ENCODE measurements at places on chromosomes 12 and 14.
A peak's percentile ranks its signal among the peaks of the same experiment; 100 is the strongest.

DNA sequence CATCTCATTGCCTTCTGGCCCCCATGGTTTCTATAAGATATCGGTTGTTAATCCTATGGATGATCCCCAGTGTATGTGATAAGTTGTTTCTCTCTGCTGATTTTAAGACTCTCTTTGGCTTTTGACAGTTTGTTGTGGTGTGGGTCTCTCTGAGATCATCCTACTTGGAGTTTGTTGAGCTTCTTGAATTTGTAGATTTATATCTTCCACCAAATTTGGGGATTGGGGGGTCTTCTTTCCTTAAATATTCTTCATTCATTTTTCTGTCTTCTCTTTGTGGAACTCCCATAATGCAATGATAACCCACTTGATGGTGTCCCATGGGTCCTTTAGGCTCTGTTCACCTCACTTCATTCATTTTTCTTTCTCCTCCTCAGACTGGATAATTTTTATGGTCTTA is 20.0 kb upstream of the BBS10 start:
- DNase-seq, result no peak

GRCh38 chr12:85036234-85036707 is at the start of the genes LRRIQ1 and TSPAN19:
Gene LRRIQ1 (plus strand): TSS chr12:85036351. CDS start chr12:85038177, 1,826 bp downstream.
Gene TSPAN19 (minus strand): TSS chr12:85036277. CDS start chr12:85029946, 6,331 bp downstream.
- DNase-seq, result peak; percentile 30

GRCh38 chr12:120865098-120865497 is 39.1 kb downstream of the SPPL3 start:
- no peak for DNase-seq

- DNase-seq, result no peak
These were observed 1.1 kb upstream of the SUSD6 start for GRCh38 chr14:69610020-69610873.

- DNase-seq, result peak; percentile 72
These were observed 178.1 kb upstream of the ALG10B start for GRCh38 chr12:38138225-38139221.

- no peak for DNase-seq
These were observed 129.7 kb downstream of the CHST11 start for GRCh38 chr12:104586351-104586919.

DNA sequence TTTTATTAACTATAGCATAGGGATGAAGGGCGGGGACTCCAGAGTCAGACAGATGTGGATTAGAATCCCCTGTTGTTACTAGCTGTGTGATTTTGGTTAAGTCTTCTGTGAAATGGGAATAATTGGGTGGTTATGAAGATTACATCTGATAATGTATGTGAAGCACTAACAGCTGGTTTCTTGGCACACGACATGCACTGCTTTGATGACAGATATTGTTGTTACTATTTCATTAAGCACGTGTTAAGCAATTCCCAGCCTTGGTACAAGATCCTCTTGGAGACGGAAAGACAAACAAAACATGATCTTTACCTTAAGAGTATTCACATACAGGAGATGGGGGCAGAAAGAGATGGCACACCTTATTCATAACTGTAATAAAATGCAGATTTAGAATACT is 7.9 kb downstream of the PPFIBP1 start:
- no peak for DNase-seq

DNA sequence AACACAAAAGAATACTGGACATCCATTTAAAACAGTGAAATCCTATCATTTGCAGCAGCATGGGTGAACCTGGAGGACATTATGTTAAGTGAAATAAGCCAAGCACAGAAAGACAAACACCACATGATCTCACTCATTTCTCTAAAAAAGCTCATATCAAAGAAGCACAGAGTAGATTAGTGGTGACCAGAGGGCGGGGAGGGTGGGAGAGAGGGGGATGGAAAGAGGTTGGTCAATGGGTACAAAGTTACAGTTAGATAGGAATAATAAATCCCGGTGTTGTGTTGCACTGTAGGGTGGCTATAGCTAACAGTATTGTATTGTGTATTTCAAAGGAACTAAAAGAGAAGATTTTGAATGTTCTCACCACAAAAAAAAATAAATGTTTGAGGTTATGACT is 52.4 kb downstream of the DUSP6 start:
- no peak for DNase-seq

- DNase-seq, result no peak
These were observed 18.6 kb downstream of the TSPAN8 start for GRCh38 chr12:71139153-71139735.

GRCh38 chr14:49863487-49864281 is 11.1 kb upstream of the NEMF start:
- no peak for DNase-seq

- DNase-seq, result no peak
These were observed 102.2 kb downstream of the GPHN start for GRCh38 chr14:66610154-66610563.

DNA sequence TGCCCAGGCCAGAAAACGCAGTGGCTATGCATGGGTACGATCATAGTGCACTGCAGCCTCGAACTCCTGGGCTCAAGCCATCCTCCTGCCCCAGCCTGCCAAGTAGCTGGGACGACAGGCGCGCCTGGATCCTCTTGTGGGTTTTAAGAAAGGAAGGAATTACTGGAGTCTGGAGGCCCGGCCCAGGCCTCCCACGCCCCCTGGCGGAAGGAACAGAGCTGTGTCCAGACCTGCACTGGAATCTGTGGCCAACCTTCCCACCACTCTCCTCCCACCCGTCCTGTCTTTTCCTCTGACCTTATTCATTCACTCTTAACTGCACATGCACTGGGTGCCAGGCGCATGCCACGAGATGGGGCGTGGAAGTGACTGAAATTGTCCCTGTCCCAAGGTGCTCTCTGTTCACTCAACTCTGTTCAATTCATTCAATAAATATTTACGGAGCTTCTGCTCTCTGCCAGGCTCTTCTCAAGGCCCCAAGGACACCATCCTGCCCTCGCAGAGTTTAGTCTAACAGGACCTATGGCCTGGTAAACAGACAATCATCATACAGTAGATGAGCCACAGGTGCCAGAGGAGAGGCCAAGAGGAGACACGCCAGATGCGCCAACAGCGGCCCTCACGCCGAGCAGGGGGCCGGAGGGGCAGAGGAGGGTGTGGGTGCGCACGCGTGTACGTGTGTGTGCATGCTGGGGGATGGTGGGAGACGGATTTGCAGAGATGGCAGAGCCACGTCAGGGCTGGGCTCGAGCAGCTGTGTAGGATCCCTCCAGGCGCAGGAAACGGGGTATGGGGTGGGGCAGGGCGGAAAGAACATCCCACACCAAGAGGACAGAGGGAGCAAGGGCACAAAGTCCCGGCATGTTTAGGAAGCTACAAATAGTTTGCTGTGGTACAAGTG is 13.7 kb upstream of the TMEM106C start:
- DNase-seq, result peak; percentile 54

- DNase-seq, result no peak
These were observed 106.7 kb upstream of the DAAM1 start for GRCh38 chr14:59081720-59082119.

GRCh38 chr14:69404883-69405282 is 6.4 kb downstream of the SLC39A9 start:
- no peak for DNase-seq

DNA sequence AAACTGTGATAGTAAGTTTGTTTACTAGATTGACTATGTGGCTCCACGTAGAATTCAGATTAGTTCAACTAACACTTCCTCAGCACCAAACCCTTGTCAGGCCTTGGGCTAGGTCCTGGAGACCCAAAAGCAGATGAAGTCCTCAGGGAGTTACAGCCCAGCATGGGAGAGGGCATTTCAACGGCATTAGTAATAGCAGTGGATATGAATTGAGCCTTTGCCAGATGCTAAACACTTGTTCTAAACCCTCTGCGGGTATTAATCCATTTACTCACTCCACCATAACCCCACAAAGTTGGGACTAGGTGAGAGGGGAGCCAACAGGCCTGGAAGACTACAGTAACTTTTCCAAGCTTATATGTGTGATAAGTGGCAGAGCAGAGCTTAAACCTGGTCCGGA is 714.6 kb downstream of the DIO2 start:
- no peak for DNase-seq

DNA sequence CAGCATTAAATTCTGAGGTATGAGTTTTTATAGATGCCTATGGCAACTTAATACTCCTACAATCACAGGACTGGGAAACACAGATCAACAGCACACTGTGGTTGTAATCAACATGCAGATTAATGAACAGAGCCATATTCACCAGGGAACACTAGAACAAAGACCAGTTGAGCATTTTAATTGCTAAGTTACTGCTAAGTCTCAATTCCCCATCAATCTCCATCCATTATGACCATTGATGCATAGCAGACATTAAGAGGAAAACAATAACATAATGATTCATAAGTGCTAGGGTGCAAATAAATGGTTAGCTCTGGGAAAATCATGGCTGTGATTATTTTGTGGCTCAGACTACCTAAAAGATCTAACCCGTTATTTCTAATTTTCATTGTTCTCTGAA is 505.6 kb downstream of the TRHDE start:
- no peak for DNase-seq

DNA sequence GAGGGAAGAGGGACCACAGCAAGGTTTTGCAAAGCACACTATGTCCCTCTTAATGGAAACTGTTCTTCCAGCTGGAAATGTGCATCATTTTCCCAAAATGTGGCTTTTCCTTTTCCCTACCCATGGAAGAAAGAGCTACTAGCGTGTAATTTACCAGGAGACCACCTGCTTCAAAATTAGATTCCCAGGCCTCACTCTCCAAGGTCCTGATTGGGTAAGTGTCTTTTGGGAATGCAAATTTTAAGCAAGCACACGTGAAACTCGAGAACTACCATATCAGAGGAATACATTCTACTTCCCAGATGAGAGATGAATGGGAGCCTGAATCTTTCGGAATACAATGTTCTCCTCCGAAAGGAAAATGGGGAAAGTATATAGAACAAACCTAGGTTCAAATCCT is 201.6 kb upstream of the NOS1 start:
- DNase-seq, result no peak

DNA sequence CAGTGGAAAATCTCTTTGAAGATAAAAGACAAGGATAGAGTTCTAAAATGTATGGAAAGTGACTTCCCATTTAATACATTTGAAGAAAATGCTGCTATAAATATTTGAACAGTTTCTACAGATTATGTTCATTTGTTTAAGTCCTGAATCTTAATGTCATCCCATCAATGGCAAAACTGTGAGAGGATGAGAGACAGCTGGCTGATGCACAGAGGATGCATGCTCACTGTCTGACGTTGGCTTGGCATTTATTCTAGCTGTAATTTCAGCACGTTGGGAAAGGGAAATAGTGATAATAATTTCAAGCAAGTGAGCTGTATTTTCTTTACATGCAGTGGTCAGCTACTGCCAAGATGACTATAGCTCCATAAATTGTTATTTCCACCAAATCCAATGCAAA is 40.5 kb downstream of the PPFIA2 start:
- no peak for DNase-seq

DNA sequence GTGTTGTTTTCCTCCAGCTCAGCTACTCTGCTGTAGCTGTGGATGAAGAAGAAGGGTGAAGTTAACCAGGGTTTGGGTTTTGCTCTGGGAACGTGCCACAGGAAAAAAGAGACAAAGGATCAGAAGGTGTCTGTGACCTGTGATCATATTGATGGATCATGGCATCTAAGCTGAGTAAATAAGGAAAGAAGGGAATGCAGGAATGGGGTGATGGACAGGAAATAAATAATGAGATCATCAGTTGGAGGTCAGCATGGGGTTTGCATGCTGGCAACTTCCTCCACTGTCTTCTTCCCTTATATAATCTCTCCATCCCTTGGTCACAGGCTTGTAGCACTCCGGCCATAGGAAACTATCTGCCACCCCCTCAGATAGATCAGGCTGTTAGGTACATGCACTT is 430.3 kb upstream of the PDE3A start:
- no peak for DNase-seq

DNA sequence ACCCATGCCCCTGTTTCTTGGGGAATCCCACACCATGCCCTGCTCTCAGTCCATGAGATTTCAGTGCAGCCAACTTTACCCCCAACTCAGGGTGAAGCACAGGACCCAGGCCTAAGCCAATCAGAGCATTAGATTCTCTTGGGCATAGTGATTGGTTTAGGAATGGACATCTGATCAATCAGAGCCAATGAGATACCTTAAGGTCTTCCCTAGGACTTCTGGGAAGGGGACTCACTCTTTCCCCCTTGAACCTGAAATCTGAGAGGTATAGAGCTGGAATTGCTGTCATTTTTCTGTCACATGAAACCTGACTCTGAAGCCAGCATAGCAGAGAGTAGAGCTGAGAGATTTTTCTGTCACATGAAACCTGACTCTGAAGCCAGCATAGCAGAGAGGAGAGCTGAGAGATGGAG is 127.1 kb downstream of the ZFP36L1 start:
- no peak for DNase-seq

- DNase-seq, result no peak
These were observed 191.4 kb downstream of the TTC7B start for GRCh38 chr14:90624732-90625400.

DNA sequence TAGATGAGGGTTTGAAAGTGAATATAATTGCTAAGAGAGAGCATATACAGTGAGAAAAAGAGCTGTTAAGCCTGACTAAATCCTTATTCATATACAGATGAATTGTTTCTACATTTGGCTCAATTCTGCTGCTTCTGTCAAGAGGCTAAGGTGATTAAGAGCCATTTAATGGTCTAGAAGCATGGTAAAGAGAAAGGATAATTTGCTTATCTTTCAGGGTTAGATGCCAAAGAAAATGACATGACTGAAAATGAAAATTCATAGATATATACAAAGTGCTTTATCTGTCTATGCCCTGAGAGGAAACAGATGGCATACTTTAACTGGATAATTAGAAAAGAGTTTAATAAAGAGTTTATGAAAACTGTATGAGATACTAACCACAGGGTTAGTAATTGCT is 834.9 kb downstream of the SLC6A15 start:
- DNase-seq, result no peak

- DNase-seq, result no peak
These were observed 28.5 kb upstream of the TUBA1C start for GRCh38 chr12:49236423-49236822.

- no peak for DNase-seq
These were observed 33.2 kb upstream of the HELB start for GRCh38 chr12:66269142-66269541.

DNA sequence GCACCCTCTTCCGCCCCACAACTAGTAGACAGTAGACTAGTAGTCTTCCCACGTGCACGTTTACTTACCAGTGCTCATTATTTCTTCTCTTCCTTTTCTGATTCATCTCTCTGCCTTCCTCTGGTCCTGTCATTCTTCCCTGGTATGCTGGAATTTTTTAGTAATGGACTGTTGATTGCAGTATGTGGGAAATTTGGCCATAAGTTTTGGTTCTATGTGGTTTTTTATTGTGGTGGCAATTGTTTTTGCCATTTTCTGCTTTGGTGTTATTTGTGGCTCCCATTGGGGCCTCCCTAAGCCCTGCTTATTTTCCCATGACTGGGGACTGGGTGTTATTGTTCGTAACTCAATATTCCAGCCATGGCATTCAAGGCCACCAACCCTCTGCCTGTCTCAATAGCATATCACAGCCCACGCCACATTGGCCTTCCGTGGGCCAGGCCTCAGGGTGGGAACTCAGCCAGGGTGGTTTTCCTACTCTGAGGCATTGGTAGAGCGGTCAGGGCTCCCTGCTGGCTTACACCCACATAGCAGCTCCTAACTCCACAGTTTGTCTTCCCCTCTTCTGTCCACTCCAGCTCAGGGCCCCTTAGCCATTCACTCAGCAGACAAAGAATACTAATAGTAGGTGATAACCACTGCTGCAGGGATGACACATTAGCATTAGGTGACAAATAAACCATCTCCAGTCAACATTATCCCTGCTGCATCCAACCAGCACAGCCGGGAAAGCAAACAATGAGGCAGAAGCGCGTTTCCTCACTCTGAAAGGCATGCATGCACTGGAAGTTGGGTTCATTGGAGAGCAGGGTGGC is 321.5 kb downstream of the CACNA1C start:
- DNase-seq, result no peak

GRCh38 chr14:90740081-90740480 is 76.1 kb downstream of the TTC7B start:
- no peak for DNase-seq
